Esophagus mucosa (tissue), 1 donor: ENCODE measurements at places on chromosomes 7 and 10.

DNA sequence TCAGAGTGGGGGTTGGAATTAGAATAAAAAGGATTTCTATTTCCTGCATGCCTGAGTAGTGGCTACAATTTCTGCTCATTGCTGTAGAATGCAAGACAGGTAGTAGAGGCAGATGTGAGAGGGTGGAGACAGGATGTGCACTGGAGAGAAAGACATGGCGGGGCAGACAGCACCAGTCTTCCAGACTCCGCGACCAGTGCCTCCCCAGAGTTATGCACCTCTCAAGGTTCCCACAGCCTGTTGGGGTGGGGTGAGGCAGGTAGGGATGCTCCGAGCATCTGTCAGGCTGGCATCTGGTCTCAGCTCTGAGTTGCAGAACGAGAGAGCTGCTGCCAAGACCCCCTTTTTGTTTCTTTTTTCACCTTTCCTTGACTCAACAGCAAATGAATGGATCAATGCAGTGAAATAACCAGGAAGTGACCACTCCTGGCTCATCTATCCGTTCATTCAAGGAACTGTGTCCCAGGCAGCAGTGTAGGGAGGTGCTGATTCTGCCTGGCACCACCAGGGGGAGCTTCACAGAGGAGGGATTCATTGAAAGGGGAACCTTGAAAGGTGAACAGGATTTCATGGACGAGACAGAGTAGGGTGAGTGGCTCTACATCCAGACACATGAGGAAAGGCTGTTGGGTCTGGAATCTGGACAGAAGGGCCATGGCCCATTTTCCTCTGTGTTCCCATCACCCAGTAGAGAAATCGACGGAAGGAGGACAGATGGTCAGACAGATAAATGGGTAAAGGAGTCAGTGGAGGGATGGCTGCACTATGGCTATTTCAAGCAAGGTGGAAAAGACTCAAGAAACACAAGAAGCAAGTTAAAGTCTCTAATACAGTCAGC, 17.2 kb upstream of the SLC18A3 start:
- peak; percentile 66 for ATAC-seq

DNA sequence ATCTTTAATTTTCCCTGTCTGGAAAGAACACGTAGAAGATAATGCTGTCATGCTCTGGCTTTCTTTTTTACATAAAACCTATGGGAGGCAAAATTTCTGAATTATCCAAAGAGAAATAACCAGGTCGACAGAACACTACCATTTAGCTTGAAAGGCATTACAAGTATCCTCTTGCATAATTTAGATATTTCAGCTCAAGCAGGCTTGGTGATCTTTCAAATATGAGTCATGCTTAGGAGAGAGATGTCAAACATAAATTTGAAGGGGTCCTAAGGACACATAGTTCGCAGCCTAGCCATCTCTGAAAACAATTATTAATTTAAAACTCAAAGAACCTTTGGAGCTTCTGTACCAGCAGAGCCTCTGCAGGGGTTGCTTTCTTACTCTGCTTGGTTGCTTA, 100.9 kb downstream of the FAS start:
- no peak for ATAC-seq

DNA sequence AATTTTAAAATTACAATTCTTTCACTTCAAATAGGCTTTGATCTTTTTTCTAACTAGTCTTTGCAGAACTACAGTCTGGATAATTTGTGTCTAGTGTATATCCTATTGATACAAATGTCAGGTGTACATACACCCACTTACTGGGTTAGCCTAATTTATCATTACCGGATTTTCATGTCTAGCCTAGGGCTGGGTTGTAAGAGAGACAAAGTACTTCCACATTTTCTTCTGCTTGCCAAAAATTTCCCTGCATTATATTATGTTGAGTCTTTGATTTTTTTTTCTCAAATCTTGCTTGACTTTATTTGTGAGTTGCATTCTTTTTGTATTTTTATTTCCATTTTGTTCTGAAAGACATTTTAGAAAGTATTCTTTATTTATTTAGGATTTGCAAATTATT, 284.8 kb upstream of the FZD8 start:
- no peak for ATAC-seq

DNA sequence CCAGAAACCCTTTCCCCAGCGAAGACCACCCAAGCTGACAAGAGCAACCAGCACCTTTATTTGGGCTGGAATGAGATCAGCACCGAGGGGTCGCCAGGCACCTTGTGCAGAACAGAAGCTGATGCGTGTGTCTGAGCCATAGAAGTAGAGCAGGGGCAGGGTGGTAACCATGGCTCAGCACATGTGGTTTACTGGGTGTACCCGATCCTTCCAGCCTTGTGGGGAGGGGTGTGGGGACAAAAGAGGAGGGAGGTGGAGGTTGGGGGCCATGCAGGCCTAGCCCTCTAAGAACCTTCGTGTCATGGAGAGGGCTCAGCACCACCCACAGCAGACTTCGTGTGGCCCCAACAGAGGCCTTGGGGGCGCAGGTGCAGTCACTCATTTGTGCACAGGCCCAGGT, 84.0 kb upstream of the GTF2I start:
- ATAC-seq, result no peak

DNA sequence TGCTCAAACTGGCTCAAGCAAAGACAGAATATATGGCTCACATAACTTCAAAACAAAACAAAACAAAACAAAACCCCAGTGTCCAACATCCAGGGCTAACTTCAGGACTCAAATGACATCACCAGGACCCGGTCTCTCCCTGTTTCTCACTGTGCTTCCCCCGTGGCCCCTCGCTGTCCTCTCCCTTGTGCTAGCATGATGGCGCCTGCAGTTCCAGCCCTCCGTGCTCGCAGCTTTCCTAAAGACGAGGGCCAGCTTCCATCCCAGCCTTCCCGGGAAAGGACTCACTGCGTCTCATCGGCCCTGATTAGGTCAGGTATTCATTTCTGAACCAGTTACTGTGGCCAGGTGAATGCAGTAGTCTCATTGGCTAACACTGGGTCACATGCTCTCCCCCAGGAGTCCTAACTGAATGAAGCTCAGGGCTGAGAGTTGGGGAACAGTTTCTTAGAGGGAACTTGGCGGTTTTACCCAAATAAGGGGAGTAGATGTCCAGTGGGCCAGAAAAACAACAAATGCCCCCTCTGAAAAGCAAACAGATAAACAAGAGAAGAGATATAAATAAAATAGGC, 33.0 kb upstream of the CTBP2 start:
- ATAC-seq, result no peak

DNA sequence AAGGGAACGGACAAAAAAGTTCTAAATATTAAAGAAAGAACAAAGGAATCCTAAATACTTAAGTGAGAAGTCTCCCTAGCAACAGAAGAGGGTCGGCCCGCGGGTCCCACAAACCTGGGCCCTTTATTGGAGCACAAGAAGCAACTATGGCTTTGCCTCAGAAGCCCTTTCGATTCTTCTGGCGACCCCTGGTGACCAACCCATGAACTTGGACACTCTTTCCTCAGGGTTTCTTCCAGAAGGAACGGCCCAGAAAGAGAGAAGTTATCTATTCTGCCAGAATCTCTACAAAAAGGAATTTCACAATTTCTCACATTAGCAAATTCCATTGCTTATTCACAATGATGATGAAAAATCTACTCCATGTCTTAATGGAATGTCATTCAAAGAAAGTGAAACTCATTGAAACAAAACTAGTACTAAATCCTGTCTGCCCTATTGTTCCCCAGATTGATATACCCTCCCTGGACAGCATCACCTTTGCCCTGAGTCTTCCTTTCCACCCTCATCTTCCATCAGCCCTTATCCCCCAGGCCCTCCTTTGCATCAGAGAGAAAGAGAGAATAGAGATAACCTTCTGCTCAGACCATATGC, 43.7 kb downstream of the CPVL start:
- no peak for ATAC-seq

DNA sequence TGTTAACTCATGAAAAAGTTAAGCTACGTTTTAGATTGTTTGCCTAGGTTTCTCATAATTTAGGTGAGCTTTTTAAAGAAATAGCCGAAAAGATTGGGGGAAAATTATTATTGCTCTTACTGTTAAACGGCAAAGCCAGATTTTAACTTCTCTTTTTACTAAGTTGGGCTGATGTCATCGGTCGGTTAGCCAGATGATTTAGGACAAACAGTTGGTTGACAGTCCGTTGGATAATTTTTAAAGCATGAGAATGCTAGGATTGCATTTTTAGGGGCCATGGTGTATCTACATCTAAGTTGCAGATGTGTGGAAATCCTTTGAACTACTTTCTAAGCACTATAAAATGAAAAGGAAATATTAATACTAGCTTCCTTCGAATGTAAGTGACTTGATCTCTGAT, 280.9 kb upstream of the AKR1E2 start:
- ATAC-seq, result no peak

- ATAC-seq, result no peak
Measured at GRCh38 chr10:1022413-1022812, 3.2 kb downstream of the IDI2 start.

GRCh38 chr10:26911811-26912461, 51.2 kb upstream of the ABI1 start:
- ATAC-seq, result no peak

GRCh38 chr10:68684413-68684812, 36.6 kb upstream of the CCAR1 start:
- ATAC-seq, result no peak

GRCh38 chr10:34918776-34919315, 103.8 kb upstream of the PARD3 start:
- no peak for ATAC-seq

DNA sequence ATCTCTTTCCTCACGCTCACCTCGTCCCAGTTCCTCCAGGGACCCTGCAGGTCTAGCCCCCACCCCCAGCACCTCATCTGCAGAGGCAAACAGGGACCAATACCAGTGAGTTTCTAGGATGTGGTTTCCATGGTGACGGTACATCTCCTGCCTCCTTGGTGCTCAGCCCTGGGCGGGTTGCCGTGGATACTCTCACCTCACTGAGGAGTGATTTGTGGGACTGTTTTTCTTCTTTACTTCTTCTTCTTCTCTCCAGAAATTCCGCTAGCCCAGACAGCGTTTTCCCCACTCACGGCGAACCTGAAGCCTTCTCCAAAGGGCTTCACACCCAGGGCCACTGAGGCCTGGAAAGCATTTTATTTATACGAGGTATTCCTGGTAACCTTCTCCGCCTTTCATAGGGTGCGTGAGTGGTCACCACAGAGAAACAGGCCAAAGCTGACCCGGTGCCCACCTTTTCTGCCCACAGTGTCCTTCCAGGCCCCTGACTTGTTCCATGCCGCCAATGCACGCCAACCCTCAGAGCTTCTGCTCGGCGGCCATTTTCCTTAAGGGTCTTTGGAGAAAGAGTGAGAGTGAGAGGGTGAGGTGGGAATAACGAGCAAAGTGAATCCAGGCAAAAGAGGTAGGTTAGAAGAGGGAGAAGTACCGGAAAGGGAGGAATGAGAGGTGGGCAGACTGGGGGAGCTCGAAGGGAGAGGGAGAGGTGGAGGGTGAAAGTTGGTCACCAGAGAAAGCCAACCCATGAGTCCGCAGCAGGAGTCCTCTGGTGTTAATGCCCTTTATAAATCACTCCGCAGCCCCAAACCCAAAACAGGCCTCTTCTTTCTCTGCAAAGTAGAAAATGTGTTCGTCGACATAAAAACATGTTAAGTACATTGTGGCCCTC, 15.5 kb downstream of the FAM241B start:
- no peak for ATAC-seq

- ATAC-seq, result no peak
Measured at GRCh38 chr10:100485801-100486495, 23.1 kb downstream of the WNT8B start.

- ATAC-seq, result no peak
Measured at GRCh38 chr7:127957886-127958285, 73.4 kb downstream of the LRRC4 start.

DNA sequence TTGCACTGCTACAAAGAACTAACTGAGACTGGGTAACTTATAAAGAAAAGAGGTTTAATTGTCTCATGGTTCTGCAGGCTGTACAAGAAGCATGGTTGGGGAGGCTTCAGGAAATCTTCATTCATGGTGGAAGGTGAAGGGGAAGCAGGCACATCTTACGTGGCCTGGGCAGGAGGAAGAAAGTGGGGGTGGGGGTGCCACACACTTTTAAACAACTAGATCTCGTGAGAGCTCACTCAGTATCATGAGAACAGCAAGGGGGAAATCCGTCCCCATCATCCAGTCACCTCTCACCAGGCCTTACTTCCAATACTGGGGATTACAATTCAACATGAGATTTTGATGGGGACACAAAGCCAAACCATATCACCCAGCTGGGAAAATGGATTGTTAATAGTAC, 281.7 kb downstream of the AUTS2 start:
- ATAC-seq, result no peak

DNA sequence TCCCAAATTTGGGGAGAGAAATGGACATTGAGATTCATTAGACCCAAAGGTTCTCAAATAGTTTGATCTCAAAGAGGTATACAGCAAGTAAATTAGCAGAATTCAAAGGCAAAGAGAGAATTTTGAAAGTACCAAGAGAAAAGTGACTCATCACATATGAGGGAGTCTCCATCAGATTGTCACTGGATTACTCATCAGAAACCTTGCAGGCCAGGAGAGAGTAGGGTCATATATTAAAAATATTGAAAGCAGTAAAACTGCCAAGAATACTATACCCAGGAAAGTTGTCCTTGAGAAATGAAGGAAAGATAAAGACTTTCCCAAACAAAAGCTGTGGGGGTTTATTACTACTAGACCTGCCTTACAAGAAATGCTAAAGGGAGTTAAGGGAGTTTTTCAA, 140.6 kb downstream of the TMEM168 start:
- no peak for ATAC-seq

- no peak for ATAC-seq
Measured at GRCh38 chr7:4302203-4302905, 379.7 kb upstream of the FOXK1 start.

- ATAC-seq, result peak; percentile 56
Measured at GRCh38 chr10:48572414-48572813, 32.5 kb downstream of the ARHGAP22 start.

- ATAC-seq, result no peak
Measured at GRCh38 chr7:3710122-3710521, 409.1 kb downstream of the SDK1 start.

GRCh38 chr10:7410301-7410861, 453 bp downstream of the SFMBT2 start:
- ATAC-seq, result no peak

DNA sequence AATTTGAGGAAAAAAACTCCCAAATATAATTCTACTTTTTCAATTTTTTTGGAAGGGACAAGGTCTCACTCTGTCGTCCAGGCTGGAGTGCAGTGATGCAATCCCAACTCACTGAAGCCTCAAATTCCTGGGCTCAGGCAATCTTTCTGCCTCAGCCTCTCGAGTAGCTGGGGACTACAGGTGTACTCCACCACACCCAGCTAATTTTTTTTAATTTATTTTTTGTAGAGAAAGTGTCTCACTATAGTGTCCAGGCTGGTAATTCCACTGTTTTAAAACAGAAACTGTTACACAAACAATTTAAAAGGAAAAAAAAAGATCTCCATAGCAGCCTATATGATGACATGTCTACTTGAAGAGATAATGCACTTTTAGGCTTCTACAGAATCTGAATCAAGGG, 25.6 kb downstream of the EZH2 start:
- no peak for ATAC-seq

- no peak for ATAC-seq
Measured at GRCh38 chr7:93897680-93898079, 7.1 kb upstream of the TFPI2 start.

GRCh38 chr7:20786049-20786412, 655 bp downstream of the SP8 start:
- no peak for ATAC-seq
